Daoy (cell line): ENCODE measurements at places on chromosomes 6 and 20. TPM values are rescaled to one million over a fixed set of nuclear protein-coding genes. Genes with fewer than 3 reads are reported as not detected.

DNA sequence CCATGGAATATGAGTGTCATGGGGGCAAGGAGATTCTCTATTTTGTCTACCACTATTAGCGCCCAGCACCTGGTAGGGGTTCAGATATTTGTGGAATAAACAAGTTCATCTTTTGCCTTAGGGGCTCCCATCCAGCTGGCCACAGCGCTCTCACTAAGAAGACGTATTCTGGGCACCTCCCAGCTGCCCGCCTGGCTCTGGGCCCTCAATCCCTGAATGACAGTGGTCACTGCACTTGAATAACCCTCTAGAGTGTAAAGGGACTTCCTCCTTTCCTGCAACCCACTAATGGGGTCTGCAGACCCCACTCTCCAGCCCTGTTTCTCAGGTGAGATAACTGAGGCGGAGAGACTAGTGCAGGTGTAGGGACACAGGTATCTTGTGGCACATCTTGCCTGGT is 36.2 kb downstream of the SNX5 start:
- DNase-seq = no peak

The MYCT1 gene
- total RNA-seq = 0.06 and 0.15 TPM in 2 replicates

The CLVS2 gene
- total RNA-seq = under 0.01 TPM in 1 of 2 replicates, not detected in the other

GRCh38 chr6:142679907-142680700 is 264.9 kb downstream of the HIVEP2 start:
- peak; percentile 51 for DNase-seq

GRCh38 chr20:57190536-57191264 is 75.7 kb downstream of the BMP7 start:
- peak; percentile 60 for DNase-seq

GRCh38 chr6:27700337-27700736 is 211.9 kb downstream of the OR2B2 start:
- no peak for DNase-seq
